Hippocampal formation (tissue), 2 donors: ENCODE measurements at places on chromosomes 5 and 9.

- no peak for DNase-seq
Measured at GRCh38 chr5:147842869-147843268, 11.4 kb upstream of the SPINK1 start.

GRCh38 chr9:75602060-75602459 lies 288.4 kb upstream of the PCSK5 start:
- no peak for DNase-seq

DNA sequence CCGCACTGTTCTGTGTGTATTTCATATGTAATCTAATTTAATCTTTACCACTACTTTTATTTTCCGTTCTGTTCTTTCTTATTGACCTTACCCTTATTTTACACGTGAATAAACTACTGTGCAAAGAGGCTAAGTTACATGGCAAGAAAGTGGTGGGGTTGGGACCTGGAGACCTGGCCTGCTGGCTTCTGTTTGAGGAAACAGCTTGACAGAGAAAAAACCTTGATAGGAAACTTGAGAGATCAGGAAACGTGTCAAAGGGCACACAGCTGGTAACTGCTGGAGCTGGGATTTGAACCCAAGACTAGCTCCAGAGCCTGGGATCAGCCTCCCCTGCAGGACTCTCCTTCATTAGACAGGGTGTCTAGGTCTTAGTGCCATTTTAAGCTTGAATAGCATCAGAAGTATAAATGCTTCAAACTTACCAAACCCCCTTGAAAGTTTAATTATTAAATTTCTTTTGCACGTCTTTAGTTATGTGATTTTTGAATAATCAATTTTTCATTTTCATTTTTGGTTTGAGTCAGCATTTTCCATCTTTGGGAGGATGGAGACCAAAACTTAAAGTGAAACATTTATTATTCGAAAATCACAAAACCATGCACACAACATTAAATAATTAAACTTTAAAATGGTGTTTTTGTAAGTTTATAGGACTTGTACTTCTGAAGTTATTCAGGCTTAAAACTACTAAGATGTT lies 129.5 kb downstream of the RGS3 start:
- DNase-seq = no peak

DNA sequence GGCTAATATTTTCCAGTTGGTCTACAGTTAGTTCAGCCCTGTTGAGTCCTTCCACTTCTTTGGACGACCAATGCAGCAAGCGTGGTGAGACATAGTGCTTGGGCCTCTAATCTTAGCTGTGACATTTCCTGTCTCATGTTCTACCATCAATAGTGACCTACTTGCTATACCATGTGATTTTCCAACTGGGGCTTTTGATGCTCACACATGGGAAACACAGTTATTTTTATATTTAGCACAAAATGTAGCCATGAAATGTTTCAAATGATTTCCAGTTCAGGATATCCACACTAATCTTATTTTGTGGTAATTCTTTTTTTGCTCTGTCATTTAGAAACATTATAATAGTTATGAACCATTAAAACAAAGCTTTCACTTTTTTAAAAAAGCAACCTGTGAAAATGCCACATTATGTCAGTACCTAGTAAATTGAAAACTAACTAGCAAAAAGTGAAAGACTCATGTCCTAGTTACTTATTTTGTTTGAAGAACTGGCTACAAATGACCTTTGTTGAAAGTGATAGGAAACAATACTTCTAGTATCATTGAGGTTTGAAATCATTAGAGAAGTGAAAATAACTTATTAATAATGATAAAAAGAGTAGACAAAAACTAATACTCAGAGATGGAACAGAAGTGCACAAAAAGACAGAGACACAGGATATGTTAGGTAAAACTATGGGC lies 18.3 kb downstream of the MARCHF3 start:
- DNase-seq = no peak

- no peak for DNase-seq
Measured at GRCh38 chr5:143245929-143246561, 157.4 kb downstream of the NR3C1 start.

- no peak for DNase-seq
Measured at GRCh38 chr5:33601881-33602280, 161.1 kb downstream of the TARS1 start.

GRCh38 chr5:157747173-157747740 lies 3.7 kb downstream of the LSM11 start:
- no peak for DNase-seq
